ENCODE measurements at places on chromosomes 4 and X. TPM values are rescaled to one million over a fixed set of nuclear protein-coding genes. Genes with fewer than 3 reads are reported as not detected.

Gene RASL11B
- 1.8 TPM for total RNA-seq

Gene HGFAC
- total RNA-seq, result 0.32 TPM

Gene GLRA2
- total RNA-seq, result not detected

Gene SUPT20HL2
- not detected for total RNA-seq

Gene L1CAM
- total RNA-seq, result 1.5 TPM

Gene BST1
- total RNA-seq, result 1.2 TPM

Gene SLITRK2
- total RNA-seq, result not detected
